ENCODE measurements at places on chromosomes 7 and 10. TPM values are rescaled to one million over a fixed set of nuclear protein-coding genes. Genes with fewer than 3 reads are reported as not detected.

- no peak for DNase-seq
Measured at GRCh38 chr7:16356301-16356958, 64.9 kb downstream of the CRPPA start.

DNA sequence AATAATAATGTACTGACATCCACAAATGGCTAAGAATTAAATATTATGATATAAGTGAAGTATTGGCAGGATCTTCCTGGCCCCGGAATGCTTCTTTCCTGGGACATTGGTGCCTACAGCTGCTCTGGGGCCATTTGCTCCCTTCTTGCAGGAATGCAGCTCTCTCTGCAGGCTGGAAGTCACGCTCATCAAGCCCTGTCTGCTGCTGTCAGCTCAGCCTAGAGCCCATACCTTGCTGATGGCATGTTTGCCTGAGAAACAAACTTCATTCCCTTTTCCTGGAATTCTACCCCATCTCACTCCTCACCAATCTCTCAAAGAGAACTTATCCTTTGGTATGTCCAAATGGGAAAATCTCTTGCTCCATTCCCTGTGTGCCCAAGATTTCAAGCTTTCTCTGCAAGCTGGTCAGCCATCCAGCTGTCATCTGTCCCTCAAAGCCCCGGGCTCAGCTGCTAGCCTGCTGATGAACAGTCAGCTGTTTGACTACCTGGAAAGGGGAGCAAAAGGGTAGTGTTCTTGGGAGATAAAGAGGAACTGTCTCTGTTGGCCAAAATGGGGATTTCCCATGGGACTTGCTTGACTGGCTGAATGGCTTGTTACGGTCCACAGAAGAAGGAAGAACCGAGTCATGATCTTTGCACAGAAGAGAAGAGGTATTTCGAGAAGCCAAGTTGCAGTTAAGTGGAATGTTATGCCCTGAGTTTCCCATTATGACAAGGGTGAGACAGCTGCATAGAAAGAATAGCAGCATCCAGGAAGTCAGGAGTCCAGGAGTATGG lies 12.0 kb upstream of the RASSF4 start:
- no peak for DNase-seq

DNA sequence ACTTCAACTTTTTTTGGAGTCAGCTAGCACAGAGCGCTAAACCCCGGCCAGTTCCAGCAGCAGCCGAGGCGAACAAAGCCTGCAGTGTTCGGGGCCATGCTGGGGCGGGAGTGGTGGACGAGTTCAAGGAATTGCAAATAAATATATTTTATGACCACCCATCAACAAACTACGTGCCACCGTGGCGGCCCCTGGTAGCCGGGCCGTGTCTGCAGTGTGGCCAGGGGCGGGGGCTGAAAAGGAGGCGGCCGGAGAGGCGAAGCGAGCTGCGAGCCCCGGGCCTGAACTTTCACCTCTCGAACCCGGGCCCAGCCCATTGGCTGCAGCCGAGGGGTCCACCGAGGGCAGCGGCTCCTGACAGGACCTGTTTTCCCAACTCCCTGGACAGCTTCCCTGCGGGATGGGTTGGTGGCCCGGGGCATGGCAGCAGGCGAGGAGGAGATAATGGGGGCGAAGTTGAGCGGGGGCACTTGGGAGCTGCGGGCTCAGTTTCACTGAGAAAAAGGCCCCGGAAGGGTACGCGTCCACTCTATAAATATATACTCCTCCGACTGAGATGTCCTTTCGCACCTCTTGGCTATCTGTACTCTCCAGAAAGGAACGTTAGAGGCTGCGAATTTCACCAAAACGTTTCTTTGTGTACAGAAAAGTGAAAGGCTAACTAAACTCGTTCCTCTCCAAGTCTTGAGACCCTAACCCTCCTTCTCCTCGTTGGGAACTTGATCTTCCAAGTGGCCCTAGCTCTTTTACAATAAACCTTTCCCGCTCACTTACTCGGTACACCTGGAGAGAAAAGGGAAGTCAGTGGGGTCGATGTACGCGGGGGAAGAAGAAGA lies 164.6 kb upstream of the PPP1R3A start:
- DNase-seq = peak; percentile 84

GRCh38 chr10:97428572-97428981 lies 2.6 kb downstream of the PGAM1 start:
- DNase-seq = no peak

GRCh38 chr7:50533866-50534265 lies 31.3 kb downstream of the DDC start:
- DNase-seq = peak; percentile 24

DNA sequence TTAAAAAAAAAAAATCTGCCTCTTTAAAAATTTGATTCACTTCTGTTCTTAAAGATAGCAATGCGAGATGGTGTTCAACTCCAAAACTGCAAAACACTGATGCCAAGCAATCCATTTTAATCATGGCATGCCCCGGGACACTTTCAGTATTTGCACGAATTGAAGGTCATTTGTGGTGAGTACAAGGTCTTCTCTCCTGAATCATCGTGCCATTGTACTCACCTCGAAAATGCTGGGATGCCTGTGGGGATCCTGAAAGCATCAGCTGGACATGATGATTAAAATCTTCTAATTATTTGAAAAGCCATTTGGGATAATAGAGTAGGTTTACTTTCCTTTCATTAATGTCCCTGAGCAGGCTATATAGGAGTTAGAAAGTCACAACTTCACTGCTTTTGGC lies 125.1 kb upstream of the NRP1 start:
- DNase-seq = no peak

GRCh38 chr10:12538491-12538995 lies 189.2 kb downstream of the CAMK1D start:
- peak; percentile 10 for DNase-seq

GRCh38 chr7:45064047-45064725 lies 24.6 kb downstream of the NACAD start:
- DNase-seq = no peak

GRCh38 chr10:121079226-121079625 lies 228.1 kb downstream of the WDR11 start:
- no peak for DNase-seq

ZNF655 gene
- 56.7 TPM for total RNA-seq

All from endodermal cell (in vitro differentiated cells).